A673 (cell line): ENCODE measurements at places on chromosomes 16 and 17. TPM values are rescaled to one million over a fixed set of nuclear protein-coding genes. Genes with fewer than 3 reads are reported as not detected.
A peak's percentile ranks its signal among the peaks of the same experiment; 100 is the strongest.

The ASPA gene
- not detected in 2 replicates for total RNA-seq

The PTRH2 gene
- 46.8 and 50.3 TPM in 2 replicates for total RNA-seq

The CCP110 gene
- 37.8 and 42.1 TPM in 2 replicates for total RNA-seq

The FBRS gene
- 71.2 and 79.9 TPM in 2 replicates for total RNA-seq

- H3K4me3 ChIP-seq = peak overlapping the region; percentile 46
- H3K4me1 ChIP-seq = peaks cover 6% of the 10 kb centered on the region
- no peaks in the 10 kb centered on the region for H3K36me3 ChIP-seq
- H3K27me3 ChIP-seq = peaks cover 19% of the 10 kb centered on the region
Observed at GRCh38 chr17:48646183-48647102, 20.3 kb upstream of the HOXB9 start.

- no peaks in the 10 kb centered on the region for H3K36me3 ChIP-seq
- peaks cover 13% of the 10 kb centered on the region for H3K4me1 ChIP-seq
- no peak for DNase-seq
- H3K27me3 ChIP-seq = no peaks in the 10 kb centered on the region
- H3K27ac ChIP-seq = no peak overlapping the region
Observed at GRCh38 chr16:56795011-56795410, 65.1 kb downstream of the NUP93 start.
